ENCODE measurements at places on chromosomes 2 and 18. TPM values are rescaled to one million over a fixed set of nuclear protein-coding genes. Genes with fewer than 3 reads are reported as not detected.

- DNase-seq: peak; percentile 63
Measured at GRCh38 chr2:71216501-71216900, 10.4 kb downstream of the PAIP2B start.

DNA sequence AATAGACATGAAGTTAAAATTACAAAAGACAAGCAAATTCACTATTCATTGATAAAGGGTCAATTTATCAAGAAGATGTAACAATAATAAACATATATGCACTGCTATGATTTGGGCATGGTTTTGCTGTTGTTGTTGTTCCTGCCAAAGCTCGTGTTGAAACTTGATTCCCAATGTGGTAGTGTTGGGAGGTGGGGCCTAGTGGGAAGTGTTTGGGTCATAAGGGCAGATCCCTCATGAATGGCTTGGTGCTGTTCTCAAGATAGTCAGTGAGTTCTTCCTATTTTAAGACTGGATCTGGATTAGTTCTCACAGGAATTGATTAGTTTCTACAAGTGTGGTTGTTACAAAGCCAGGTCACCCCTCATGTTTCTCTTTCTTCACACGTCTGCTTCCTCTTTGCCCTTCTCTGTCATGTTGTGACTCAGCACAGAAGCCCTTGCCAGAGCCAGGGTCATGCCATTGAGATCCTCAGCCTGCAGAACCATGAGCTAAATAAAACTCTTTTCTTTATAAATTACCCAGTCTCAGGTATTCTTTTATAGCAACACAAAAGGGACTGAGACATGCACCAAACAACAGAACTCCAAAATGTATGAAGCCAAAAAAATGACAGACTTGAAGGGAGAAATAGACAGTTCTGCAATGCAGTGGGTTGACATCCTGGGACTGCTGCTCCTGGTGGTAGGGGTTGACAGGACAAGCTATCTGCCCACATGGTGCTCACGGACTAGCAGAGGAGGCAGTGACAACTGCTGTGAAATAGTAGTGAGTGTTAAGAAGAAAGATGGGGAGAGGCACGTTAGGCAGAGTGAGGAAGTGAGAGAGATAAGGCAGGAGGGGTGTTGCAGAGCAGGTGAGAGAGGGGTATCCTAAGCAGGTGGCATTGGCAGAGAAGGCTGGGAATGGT, 18.6 kb upstream of the SKA1 start:
- no peak for DNase-seq

The POLR1B gene
- total RNA-seq: 31.6 TPM

The LRRC30 gene
- total RNA-seq: not detected

The PCARE gene
- total RNA-seq: not detected

The GTF2A1L gene
- total RNA-seq: not detected

- DNase-seq: no peak
Measured at GRCh38 chr18:37889963-37890362, 324.4 kb upstream of the CELF4 start.

The PRKAG3 gene
- total RNA-seq: not detected

The TCF23 gene
- not detected for total RNA-seq

DNA sequence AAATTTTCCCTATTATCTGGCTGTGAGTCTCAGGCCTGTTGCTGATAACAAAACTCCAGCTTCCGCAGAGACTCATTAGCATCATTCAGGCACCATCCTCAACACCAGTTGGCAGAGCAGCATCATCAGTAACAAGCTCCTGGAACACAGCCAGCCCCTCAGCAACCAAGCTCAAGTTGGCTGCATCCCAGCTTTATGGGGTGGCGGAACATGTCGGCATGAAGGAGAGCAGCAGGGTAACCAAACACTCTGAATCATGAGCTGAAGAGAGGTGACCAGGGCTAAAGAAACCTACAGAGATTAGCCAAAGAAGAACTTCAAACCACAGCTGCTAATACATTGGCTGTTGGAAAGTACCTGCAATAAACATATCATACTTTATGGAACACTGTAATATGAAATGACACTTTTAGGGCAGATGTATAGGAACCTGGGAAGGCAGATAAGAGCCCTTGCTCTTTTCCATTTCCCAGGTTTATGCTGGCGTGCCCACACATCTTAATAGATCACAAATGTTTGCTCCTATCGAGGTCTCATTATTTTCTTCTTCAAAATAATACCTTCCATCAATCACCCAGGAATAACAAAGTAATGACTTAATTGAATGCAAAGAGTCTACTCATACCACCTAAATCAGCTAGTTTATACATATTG, 63.8 kb downstream of the PDE11A start:
- no peak for DNase-seq

- DNase-seq: no peak
Measured at GRCh38 chr18:44857081-44857480, 176.4 kb downstream of the SETBP1 start.

- DNase-seq: no peak
Measured at GRCh38 chr2:200274116-200275075, 32.1 kb upstream of the SPATS2L start.

- peak; percentile 14 for DNase-seq
Measured at GRCh38 chr2:163182764-163183354, 344.3 kb upstream of the KCNH7 start.

DNA sequence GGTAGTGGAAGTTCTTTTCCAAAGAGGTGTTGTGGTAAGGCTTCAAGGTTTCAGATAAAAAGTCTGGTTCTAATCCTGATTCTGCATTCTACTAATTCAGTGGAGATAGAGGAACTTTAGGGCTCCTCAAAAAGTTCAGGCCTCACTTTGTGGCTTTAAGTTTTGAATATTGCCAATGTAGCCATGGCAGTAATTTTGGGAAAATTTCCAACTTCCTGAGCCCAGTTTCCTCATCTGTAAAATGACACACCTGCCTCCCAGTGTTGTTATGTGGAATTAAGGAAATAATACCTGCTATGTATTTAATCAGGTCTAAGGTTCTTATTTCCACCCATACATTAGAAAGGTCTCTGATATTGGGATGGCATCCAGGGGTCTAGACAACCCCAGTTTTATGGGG, 147.6 kb upstream of the ITGA6 start:
- DNase-seq: peak; percentile 57

- DNase-seq: no peak
Measured at GRCh38 chr18:37445368-37445767, 120.2 kb downstream of the CELF4 start.

The AFF3 gene
- total RNA-seq: 0.04 TPM

DNA sequence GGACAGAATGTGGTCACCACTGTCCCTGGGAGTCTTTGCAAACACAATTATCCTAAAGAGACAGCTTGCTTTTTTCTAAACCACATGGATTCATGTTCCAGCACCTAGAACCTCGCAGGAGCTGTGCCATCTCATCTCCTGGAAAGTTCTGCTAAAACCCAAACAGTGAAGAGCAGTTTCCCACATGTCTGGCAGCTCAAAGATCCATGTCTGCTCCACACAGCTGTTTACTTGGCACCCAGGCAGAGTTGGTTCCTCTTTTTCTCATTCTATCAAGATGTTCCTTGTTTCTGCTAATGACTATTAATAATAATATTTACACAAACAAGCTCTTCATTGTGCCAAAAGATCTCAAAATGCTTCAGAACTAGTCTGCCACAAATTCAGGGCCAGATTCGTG, 30.1 kb upstream of the PID1 start:
- no peak for DNase-seq

The GALR1 gene
- total RNA-seq: not detected

The KCNIP3 gene
- total RNA-seq: 19.1 TPM

GRCh38 chr18:5207471-5208150, 10.6 kb upstream of the AKAIN1 start:
- DNase-seq: no peak

DNA sequence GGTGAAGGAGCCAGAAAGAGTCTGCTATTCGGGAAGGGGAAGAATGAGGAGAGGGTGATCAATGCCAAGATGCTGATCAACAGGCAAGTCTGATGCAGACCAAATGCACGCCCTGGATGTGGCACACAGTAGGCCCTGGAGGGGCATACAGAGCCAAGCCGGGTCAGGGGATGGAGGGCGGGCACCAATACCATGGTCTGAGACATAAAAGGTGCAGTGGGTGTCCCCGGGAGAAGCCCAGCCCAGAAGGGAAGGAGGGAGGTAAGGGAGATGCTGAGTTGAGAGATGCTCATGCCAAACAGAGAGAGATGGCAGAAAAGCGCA, 66.6 kb upstream of the ID2 start:
- DNase-seq: no peak

- no peak for DNase-seq
Measured at GRCh38 chr2:121471532-121472469, 58.9 kb upstream of the RNU4ATAC start.

The NAT8 gene
- total RNA-seq: not detected

GRCh38 chr2:183024339-183025095, 13.7 kb downstream of the NCKAP1 start:
- no peak for DNase-seq

- no peak for DNase-seq
Measured at GRCh38 chr2:4369826-4370419, 666.5 kb downstream of the DCDC2C start.

GRCh38 chr2:179444056-179444455, 179.4 kb upstream of the SESTD1 start:
- DNase-seq: no peak

The LYPD6B gene
- total RNA-seq: 1.9 TPM

GRCh38 chr18:58038063-58038462, 6.0 kb upstream of the NEDD4L start:
- no peak for DNase-seq

DNA sequence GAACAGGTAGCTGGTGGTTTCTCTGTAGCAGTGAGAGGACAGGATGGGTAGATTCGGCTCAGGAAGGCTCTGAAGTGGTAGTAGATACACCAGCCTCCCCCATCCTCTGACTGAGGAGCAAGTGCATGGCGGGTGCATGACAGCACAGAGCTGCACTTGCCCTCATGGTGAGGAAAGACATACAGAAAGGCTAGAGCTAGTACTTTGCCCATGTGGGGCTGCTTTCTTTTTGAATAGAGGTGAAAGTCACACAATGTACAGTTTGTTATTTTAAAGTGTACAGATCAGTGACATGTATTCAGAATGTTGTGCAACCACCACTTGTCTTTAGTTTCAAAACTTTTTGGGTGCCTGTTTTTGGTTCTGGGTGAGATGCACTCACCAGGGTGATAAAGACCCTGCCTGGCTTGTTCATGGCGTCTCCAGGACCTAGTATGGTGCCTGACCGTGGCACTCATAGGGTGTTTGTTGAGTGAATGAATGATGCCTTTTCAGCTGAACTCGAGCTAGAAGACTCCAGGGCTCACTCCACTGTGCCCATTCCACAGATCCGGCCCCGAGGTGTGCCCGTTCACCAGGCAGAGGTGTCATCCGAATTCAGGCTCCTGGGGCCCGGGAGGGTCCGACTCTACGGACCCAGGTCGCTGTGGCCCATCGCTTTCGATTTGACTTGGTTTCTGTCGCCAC, 421 bp upstream of the VAMP5 start:
- DNase-seq: no peak

GRCh38 chr2:236180831-236181453, 12.8 kb upstream of the GBX2 start:
- DNase-seq: peak; percentile 79

DNA sequence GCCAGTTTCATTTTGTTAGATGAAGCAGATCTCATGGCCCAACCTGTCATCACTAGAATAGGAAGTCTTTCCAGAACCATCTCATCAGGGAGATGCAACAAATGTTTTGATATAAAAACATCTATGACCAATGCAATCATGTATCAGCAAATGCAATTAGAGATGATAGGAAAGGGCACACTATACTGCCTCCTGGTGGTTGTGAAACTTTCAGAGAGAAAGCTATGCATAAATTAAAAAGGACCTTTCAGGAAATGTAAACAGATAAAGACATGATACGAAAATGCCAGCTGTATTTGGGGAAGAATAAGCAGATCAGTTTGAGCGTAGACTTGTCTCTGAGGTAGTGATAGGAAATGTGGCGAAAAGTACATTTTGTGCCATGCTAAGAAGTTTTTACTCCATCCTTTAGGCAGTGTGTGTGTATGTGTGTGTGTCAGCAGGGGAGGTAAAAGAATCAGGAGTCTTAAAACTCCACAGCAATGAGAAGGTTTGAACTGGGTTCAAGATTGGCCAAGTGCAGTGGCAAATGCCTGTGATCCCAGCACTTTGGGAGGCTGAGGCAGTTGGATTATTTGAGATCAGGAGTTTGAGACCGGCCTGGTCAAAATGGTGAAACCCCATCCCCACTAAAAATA, 479.3 kb downstream of the CPS1 start:
- peak; percentile 72 for DNase-seq

DNA sequence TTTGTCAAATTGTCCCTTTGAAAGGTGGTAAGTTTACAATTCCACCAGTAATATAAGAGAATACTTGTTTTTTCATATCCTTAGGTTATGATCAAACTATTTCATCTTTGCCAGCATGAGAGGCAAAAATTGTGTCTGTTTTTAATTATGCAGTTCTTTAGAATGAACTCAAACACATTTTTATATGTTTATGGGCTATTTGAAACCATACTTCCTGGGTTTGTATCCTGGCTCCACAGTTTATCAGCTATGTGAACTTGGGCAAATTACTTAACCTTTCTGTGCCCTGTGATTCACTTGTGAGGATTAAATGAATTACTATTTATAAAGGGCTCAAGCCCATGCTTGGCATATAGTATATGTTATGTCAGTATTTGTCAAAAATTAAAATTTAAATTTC, 109.4 kb downstream of the TANC1 start:
- no peak for DNase-seq

- DNase-seq: peak; percentile 14
Measured at GRCh38 chr2:27441958-27442919, at the start of gene KRTCAP3. Gene KRTCAP3, plus strand, starts transcription at chr2:27442381. Its CDS starts 32 bp downstream, at chr2:27442413.

The SH3BP4 gene
- 47.3 TPM for total RNA-seq

DNA sequence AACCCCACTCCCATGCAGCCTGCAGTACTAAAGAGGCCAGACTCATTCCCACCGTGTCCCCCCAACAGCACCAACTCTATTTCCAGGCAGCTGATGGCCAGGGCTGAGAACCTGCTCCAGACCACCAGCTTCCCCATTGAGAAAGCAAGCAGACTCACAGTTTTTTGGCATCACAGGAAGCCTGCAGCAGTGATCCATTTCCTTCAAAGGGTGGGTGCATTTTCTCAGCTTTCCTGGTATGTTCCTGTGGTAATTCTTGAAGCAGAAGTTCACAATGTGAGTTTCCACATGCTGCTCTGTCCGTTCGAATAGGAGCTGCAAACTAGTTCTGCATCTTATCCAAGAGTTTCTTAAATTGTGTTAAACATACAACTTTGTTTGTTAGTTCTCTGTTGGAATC, 1249.6 kb upstream of the FAM98A start:
- no peak for DNase-seq

DNA sequence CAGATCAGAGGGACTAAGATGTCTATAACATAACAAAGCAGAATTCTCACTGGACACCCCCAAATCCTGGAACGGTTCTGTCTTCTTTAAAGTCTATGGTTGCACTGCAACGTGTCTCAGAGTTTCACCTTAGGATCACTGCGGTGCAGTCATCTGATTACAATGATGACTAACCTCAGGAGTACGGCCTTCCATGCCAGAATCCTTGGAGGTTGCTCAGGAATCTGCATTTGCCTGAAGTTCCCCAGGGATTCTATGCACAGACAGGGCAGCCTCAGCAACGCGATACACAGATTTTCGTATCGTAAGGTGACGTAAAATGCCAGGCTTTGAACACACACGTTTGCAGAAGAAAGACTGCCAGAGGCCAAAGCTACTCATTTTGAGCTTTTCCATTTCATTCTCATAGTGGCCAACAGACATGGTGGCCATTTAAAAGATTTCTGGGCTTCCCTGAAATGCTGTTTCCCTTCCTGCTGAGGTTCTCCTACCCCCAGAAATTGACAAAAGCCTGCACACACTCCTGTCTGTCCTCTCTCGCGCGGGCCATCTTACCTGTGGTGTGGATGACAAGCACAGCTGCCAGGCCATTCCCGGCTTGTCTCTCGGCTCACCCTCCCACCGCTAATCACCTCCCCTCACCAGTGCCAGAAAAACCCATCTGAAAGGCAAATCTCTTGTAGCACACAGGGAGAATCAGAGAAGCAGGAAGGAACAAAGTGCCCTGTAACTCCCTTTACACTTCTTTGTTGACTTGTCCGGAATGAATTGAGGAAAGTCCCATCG, 148.8 kb downstream of the ACKR3 start:
- DNase-seq: peak; percentile 60
